ENCODE measurements at places on chromosomes 4 and X.

DNA sequence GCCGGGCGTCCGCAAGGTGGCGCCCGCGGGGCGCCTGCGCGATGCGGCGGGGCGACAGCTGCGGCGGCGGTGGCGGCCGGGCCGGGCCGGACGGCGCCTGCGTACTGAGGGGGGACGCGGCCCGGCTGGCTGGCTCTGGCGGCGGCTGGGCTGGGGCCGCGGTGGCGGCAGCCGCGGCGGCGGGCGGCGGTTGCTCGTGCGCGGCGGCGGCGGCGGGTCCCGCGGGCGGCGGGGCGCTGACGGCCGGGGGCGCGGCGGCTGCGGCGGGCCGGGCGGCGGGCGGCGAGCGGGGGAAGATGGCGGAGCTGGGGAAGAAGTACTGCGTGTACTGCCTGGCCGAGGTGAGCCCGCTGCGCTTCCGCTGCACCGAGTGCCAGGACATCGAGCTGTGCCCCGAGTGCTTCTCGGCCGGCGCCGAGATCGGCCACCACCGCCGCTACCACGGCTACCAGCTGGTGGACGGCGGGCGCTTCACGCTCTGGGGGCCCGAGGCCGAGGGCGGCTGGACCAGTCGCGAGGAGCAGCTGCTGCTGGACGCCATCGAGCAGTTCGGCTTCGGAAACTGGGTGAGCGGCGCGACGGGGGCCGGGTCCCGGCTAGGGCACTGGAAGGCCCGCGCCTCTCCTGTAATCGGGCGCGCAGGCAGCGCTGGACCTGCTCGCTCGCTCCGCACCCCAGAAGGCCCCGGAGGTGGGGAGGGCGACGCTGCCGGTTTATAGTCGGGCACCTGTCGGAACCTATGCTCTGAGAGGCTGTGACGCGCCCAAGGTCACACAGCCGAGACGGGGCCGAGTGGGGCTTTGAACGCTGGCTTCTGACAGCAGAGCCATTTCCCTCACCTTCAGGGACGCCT, at the start of gene TADA2B:
TSS of gene TADA2B (plus strand) at position 89 of the 853 bp plus-strand sequence. CDS start at position 297, 208 bp downstream.
- DNase-seq = peak; percentile 57

GRCh38 chrX:1422135-1422465, 30.2 kb upstream of the SLC25A6 start:
- DNase-seq = no peak

DNA sequence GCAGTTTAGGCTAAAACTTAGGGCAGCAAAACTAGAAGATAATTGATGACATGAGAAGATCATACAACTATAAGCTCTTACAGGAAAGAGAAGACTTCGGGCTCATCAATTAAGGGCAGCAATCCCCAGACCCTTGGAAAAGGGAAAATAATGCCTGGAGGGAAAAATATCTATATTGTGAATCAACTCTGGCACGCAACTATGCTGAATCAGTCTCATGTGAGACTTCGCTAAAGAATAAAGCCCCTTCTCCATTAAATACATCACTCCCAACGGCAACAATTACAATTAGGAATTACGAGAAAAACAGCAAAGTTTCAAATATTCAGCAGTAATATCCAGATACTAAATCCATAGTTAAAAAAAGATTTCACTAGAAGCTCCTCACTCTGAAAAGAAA, 2016.8 kb upstream of the IGFBP7 start:
- DNase-seq = no peak

DNA sequence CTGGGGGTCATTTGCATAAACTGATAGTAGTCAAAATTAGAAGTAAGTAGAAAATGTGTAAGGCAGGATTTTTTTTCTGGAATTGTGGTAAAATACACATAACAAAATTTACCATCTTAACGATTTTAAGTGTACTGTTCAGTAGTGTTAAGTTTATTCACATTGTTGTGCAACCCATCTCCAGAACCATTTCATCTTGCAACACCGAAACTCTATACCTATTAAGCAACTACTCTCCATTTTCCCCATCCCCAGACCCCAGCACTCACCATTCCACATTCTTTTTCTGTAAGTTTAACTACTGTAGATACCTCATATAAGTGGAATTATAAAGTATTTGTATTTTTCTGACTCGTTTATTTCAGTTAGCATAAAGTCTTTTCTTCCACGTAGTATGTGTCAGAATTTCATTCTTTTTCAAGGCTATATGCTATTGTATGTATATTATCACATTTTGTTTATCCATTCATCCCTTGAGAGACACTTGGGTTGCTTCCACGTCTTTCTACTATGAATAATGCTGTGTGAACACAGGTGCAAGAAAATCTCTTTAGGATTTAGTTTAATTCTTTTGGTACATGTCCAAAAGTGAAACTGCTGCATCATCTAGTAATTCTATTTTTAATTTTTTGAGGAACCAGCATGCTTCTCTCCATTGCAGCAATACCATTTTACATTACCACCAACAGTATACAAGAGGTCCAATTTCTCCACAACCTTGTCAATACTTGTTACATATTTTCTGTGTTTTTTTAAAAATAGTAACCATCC, 39.1 kb upstream of the NSUN7 start:
- no peak for DNase-seq
